ENCODE measurements at places on chromosomes 11 and 22. TPM values are rescaled to one million over a fixed set of nuclear protein-coding genes. Genes with fewer than 3 reads are reported as not detected.

Gene OR5T2
- not detected for total RNA-seq

Gene SF3A1
- 17.0 TPM for total RNA-seq

Gene OR2D2
- 0.33 TPM for total RNA-seq

Gene C22orf31
- 0.17 TPM for total RNA-seq

DNA sequence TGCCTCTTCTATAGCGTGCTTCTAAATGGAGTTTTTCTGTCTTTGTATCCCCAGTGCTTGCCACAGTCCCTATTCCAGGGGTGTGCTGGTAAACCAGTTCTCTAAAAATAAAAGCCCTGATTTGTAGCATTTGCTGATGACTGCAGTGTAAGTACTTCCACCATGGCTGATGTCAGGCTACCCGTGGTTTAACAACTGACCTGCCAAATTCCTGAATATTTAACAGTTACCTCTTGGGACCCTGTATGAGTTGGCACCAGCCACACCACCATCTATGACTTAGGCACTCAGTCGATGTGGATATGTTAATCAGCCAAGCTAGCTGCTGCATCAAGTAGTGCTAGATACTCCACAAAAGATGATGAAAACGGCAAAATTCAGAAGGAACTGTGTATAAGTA, 94.0 kb upstream of the MTNR1B start:
- H3K36me3 ChIP-seq, result no peaks in the 10 kb centered on the region
- no peaks in the 10 kb centered on the region for H3K4me1 ChIP-seq
- H3K27me3 ChIP-seq, result no peaks in the 10 kb centered on the region
- no peak overlapping the region for H3K27ac ChIP-seq
- no peak overlapping the region for H3K4me3 ChIP-seq
- no peak for DNase-seq

DNA sequence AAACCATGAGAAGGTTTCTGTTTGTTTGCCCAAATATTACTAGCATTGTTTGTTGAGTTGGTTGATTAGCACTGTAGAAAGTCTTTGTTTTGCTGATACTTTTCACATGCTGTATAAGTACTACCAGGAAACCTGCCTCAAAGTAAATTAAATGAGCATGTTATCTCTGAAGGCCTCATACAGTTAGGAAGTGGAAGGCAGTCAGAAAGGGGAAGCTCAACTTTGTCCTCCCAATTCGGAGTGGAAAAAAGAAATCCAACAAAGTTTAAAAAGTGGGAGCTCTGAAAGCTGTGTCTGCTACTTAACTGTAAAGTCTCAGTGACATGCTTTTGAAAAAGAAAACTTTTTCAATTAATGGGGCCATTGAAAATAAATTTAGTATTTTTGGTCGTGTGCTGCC, 188.3 kb upstream of the BLID start:
- H3K36me3 ChIP-seq, result no peaks in the 10 kb centered on the region
- no peaks in the 10 kb centered on the region for H3K4me1 ChIP-seq
- H3K27me3 ChIP-seq, result peaks cover 3% of the 10 kb centered on the region
- DNase-seq, result no peak
- H3K4me3 ChIP-seq, result no peak overlapping the region

DNA sequence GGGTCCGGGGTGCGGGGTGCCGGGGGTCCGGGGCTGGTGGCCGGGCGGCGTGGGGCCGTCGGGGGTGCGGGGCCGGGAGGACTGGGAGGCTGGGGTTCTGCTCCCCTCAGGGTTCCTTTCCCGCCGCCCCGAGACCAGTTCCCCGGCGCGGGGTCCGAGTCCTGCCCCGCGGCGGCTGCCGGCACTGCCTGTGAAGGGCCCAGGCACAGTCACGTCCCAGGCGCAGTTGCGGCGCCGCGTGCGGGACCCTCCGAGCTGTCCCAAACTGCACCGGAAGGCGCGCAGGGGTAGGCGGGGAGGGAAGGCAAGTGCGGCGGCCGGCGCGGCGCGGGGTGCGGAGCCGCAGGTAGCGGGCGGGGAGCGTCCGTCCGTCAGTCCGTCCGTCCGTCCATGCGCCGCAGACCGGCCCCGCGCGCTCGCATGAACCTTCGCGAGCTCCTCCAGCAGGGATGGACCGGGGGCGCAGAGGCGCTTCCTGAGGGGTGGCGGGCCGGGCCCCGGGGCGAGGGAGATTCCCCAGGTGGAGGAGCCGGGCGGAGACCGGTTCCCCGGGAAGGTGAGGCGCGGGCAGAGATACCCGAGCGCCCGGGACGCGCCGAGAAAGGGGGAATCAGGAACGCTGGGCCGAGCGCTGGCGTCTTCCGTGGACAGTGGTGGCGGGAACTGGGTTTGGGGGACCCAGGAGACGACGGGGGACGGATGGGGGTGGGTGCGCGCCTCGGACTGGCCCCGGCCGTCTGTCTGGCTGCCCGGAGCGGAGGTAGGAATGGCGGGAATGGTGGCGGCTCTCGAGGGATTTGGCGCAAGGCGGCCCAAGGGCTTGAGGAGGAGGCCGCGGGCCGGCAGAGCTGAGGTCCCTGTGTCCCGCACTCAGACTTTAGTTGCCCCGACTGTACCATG, 3.1 kb upstream of the ADORA2A start:
- H3K4me3 ChIP-seq, result no peak overlapping the region
- no peak overlapping the region for H3K27ac ChIP-seq
- DNase-seq, result no peak
- no peaks in the 10 kb centered on the region for H3K36me3 ChIP-seq

DNA sequence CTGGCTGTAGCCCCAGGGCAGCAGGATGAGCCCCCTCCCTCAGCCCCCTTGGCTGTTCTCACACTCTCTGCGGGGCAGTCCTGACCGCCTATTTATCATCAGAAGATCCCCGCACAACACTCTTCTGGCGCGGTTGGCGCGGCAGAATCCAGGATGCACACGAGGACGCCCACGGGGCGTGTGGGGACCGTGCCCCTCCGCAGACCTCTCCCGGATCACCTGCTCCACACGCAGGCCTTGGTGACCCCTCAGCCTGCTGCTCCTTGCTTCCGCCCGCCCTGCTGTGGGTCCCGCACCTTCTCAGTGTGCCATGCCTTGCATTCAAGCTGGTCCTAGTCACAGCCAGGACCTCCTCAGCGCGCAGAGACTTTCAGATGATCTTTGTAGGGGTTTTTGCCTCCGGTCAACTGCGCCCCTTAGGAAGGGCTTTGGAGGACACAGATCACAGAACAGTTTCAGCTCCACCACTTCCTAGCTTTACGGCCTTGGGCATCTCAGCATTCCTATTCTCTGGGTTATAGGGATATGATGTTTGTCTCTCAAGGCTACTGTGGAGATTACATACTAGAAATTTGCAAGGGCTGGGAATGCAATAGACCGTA, 841 bp upstream of the TUB start:
- peak overlapping the region; percentile 65 for H3K4me3 ChIP-seq
- no peaks in the 10 kb centered on the region for H3K4me1 ChIP-seq
- no peak overlapping the region for H3K27ac ChIP-seq

GRCh38 chr11:111975076-111975806, 38.1 kb downstream of the DIXDC1 start:
- no peak for DNase-seq
- no peak overlapping the region for H3K4me3 ChIP-seq
- no peaks in the 10 kb centered on the region for H3K36me3 ChIP-seq
- peaks cover 3% of the 10 kb centered on the region for H3K4me1 ChIP-seq

GRCh38 chr22:47533961-47534803, 771.7 kb downstream of the TBC1D22A start:
- peak; percentile 88 for DNase-seq
- no peaks in the 10 kb centered on the region for H3K4me1 ChIP-seq
- no peak overlapping the region for H3K4me3 ChIP-seq
- no peak overlapping the region for H3K27ac ChIP-seq
- no peaks in the 10 kb centered on the region for H3K36me3 ChIP-seq

DNA sequence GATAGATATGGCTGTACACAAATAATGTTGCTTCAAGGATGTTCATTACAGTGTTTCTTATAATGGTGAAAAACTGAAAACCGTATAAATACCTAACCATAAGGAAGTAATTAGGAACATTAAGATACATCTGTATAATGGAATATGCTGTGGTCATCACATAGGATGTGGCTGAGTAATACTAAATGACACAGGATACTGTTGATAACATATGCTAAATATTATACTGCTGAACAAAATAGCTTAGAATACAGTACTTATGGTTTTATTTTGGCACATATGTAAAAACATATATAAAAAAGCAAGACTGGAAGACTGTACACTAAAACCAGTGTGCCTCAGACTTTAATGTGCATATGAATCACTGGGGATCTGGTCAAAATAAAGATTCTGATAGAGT, 43.8 kb downstream of the FBXO7 start:
- H3K4me3 ChIP-seq, result no peak overlapping the region
- no peaks in the 10 kb centered on the region for H3K4me1 ChIP-seq
- no peaks in the 10 kb centered on the region for H3K27me3 ChIP-seq
- no peak for DNase-seq
- no peak overlapping the region for H3K27ac ChIP-seq

DNA sequence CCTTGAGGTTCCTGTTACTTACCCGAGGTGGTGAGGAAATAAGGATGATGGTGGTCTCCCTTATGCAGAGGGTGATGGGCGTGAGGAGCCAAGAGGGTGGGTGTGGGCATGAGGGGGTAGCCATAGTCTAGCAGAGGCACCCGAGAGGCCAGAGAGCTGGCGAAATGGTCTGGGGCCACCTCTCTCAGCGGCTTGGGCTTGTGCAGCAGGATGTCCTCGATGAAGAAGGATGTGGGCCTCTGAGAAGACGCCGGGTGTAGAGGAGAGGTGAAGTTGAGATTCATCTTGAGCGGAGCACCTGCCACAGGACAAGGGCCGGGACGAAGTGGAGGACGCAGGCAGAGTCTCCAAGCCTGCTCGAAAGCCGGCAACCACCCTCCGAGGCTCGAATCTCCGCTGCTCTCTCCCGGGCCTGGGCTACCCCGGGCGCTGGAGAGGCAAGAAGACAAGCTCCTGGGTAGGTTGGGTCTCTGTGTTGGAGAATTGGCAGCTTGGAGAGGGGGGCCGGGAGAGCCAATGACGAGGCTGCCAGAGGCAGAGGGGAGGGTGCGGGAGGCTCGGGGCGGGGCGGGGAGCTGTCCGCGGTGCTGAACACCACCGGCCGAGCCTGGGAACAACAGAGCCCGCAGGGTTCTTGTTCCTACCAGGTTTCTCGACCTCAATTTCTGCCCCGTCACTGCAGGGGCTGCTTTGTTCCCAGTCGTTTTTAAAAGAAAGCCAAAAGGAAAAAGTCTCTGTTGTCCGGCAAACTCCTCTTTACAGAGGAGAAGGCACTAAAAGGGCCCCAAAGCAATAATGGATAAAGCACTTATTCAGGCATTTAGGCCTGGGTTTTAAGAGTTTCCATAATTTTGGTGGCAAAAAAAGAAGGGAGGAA, at the start of gene BSX:
TSS of gene BSX (minus strand) at position 447 of the 877 bp plus-strand sequence. CDS start at position 284, 163 bp downstream.
- H3K4me1 ChIP-seq, result no peaks in the 10 kb centered on the region
- no peak within 1 kb of the TSS for H3K27ac ChIP-seq
- H3K36me3 ChIP-seq, result no peaks in the 10 kb centered on the region
- H3K4me3 ChIP-seq, result no peak within 1 kb of the TSS

GRCh38 chr22:49996518-49997250, 15.9 kb downstream of the IL17REL start:
- no peaks in the 10 kb centered on the region for H3K36me3 ChIP-seq
- H3K4me1 ChIP-seq, result no peaks in the 10 kb centered on the region
- H3K4me3 ChIP-seq, result no peak overlapping the region
- no peak for DNase-seq
- no peaks in the 10 kb centered on the region for H3K27me3 ChIP-seq

DNA sequence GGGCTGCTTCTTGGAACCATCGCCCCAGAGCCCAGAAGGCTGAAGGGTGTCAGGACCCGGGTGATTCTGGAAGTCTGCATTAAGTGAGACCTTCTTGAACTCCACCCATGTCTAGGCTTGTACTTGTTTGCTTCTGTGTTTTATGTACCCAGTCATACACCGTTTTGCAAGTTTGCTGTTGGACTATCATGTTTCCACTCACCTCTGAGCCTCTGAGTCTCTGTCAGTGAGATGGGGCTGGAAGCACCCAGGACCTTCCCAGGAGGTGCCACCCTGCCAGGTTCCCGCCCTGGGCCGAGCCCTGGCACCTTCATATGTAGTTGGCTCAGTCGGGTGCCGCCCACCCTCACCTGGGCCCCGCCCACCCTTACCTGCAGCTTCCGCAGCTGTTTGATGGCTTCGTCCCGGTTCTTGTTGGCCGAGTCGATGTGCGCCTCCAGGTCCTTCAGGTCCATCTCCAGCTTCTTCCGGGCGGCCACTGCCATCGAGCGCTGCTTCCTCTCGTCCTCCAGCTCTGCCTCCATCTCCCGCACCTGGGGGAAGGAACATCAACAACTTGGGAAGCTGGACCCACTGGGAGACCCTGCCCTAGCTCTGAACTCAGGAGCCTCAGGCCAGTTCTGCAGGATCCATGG, 35.1 kb downstream of the APOL1 start:
- H3K27ac ChIP-seq, result no peak overlapping the region
- H3K27me3 ChIP-seq, result no peaks in the 10 kb centered on the region
- no peak for DNase-seq
- H3K36me3 ChIP-seq, result peaks cover 67% of the 10 kb centered on the region

DNA sequence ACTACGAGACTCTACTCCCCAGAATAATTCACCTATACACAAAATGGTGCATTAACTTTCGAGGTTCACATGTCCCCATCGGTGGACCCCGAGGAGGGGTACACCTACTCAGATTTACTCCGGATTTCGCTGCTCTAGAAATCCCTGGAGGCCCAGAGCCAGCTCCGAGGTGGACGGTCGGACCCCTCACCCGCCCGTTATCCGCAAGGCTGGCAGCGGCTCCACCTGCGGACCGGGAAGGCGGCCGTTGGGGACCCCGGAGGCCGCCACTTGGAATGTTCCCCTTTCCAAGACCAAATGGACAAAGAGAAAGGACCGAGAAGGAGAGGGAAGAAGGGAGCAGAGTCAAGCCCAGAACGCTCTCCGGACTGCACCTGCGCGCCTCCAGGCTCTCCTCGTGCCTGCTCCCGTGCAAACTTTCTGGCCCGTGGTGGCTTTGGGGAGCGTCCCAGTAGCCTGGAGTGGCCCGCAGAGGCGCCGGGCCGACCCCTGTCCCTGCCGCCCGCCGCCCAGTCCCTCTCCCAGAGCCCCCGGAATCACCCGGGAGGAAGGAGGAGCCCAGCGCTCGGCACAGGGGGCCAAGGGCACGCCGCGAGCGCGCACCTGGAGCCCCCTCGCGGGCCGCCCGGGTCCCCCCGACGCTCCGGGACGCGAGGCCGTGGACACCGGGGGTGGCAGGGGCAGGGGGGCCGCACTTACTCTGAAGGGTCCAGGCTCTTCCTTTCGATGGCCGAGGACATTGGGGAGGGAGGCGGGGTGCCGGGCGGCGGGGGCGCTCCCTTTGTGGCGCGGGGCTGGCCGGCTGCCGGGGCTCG, 23.0 kb downstream of the LMO2 start:
- no peak for DNase-seq
- H3K36me3 ChIP-seq, result no peaks in the 10 kb centered on the region
- no peaks in the 10 kb centered on the region for H3K4me1 ChIP-seq

GRCh38 chr11:123454060-123454651, 24.1 kb downstream of the GRAMD1B start:
- no peak overlapping the region for H3K4me3 ChIP-seq
- no peak for DNase-seq
- H3K27me3 ChIP-seq, result no peaks in the 10 kb centered on the region
